Stimulated activated CD8-positive, alpha-beta memory T cell treated with anti-CD3 and anti-CD28 coated beads, Interleukin-2, amount 100 ng/mL, for 1 hour (primary cell): ENCODE measurements at places on chromosomes 5 and 9.

- DNase-seq: no peak
These were observed 69.8 kb downstream of the DOCK2 start for GRCh38 chr5:169706758-169707450.

- no peak for DNase-seq
These were observed 19.7 kb upstream of the GLE1 start for GRCh38 chr9:128484686-128485413.

GRCh38 chr5:139952574-139952973 is 90.5 kb downstream of the NRG2 start:
- no peak for DNase-seq

DNA sequence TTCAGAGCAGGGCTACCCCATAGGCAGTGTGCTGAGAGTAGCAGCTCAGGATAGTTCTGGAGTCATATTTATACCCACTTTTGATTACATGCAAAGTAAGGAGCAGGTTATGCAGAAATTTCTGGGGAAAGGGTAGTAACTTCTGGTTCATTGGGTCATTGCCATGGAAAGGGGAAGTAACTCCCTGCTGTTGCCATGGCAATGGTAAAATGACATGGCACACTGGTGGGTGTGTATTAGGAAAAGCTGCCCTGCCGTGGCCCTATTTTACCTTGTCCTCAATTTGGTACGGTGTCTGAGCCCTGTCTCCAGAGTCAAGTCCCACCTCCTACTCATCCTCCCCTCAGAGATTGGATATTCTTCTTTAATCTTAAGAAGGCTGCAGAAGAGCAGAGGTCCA is 526.7 kb upstream of the TYRP1 start:
- DNase-seq: no peak

GRCh38 chr5:54533541-54534190 is 16.1 kb downstream of the SNX18 start:
- DNase-seq: no peak

- no peak for DNase-seq
These were observed 925 bp downstream of the ABHD17B start for GRCh38 chr9:71909887-71910649.

GRCh38 chr5:120240706-120241105 is 223.4 kb upstream of the PRR16 start:
- no peak for DNase-seq

GRCh38 chr5:179275941-179276837 is 69.1 kb downstream of the ADAMTS2 start:
- no peak for DNase-seq

GRCh38 chr5:176740702-176741496 is 69.5 kb upstream of the UNC5A start:
- DNase-seq: no peak

DNA sequence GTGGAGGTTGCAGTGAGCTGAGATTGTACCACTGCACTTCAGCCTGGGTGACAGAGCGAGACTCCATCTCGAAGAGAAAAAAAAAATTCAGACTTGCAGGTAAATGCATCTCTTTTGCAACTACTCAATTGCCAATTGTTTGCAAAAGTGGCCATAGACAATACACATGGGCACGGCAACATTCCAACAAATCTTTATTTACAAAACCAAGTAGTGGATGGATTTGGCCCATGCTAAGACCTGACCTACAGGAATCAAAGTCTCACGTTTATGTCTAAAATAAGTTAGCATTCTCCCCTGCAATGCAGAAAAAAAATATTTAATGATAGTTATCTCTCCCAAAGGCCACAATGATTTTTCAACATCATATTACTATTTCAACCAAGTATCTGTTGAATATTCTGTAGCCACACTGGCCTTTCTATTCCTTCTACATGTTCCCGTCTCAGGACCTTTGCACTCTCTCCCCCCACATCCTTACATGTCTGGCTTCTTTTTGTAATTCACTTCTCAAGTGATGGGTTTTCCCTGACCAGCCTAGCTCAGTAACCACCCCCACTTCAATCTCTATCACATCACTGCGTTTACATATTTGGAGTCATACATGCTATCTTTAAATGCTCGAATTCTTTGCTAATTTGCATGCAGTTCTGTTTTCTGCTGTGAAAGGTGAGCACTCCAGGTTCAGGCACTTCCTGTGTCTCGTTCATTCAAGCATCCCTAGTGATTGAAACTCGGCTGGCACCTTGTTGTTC is 54.2 kb downstream of the FNBP1 start:
- no peak for DNase-seq

- no peak for DNase-seq
These were observed 156.3 kb upstream of the MVB12B start for GRCh38 chr9:126170286-126170823.

DNA sequence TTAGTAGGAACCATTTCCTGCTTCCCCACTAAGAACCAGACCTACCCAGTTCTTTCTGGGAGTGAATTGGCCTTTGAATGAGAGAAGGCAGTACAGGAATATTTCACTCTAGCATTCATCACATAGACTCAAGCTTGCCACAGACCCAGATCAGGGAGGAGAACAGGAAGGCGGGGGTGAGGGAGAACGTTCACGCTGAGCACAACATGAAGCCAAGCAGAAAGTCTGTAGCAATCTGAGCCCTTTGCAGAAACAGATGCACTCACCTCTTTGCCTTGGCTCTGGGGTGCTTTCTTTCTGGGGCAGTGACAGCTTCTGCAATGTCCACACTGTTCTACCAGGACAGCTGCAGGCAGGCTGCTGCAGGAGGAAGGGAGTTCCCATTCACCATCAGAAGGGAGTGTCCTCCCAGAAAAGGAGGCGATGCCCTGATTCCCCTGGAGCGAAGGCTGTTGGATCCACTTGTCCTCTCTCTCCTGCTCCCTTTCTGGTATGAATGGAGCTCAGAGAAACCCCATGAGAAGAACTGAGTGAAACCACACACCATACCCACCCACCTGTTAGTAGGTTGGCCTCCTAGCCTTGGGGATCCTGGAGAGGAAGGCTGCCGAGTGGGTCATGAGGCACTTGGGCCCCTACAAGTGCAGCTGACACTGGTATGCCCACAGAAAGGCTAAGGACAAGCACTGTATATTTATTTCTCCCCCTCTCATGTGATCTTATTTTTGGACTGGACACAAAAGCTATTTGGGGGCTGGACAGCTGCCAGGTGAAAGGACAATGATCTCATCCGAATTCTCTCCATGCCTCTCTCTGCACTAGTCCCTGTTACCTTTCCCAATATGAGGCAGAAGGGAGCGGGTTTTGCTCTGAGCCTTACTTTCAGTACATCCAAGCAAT is 11.7 kb upstream of the FGF1 start:
- DNase-seq: no peak

DNA sequence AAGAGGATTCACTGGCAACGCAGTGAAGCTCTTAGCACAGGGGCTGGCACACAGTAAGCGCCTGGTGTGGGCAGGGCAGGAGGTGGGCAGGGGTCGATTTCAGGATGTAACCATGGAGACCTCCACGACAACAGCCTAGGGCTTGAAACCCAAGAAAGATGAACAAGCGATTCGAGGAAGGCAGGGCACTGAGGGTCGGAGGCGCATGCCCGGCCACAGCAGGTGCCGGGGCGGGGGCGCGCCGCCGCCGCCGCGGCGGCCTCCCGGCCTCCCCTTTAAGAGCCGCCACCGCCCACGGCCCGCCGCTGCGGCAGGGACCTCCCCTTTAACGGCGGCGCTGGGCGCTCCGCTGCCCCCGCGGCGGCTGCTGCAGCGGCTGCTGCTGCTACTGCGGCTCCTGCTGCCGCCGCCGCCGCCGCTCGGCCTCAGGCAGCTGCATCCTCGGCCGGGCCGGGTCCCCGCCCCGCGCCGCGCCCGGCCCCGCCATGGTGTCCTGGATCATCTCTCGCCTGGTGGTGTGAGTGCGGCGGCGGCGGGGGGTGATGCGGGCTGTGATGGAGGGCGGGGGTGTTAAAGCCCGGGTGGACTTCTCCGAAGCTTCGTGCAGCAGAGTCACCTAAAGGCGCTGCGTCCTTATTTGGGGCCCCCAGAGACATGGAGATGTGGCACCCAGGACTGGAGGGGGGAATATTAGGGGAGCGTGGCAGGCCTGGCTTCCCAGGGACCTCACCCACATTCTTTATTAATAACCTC is at the start of gene REEP2:
Gene REEP2, plus strand, starts transcription at position 334 of the 753 bp plus-strand sequence. Its CDS starts 152 bp downstream, at position 486.
- DNase-seq: peak; percentile 22

- no peak for DNase-seq
These were observed 5.7 kb downstream of the ALG2 start for GRCh38 chr9:99216073-99216472.
